ENCODE measurements at places on chromosomes 6 and 20.

- no peaks in the 10 kb centered on the region for H3K27me3 ChIP-seq
- H3K4me3 ChIP-seq = no peak overlapping the region
- H3K4me1 ChIP-seq = no peaks in the 10 kb centered on the region
These were observed 107.4 kb downstream of the PXDC1 start for GRCh38 chr6:3643921-3644738.

GRCh38 chr6:39303425-39304153, 10.6 kb downstream of the KCNK17 start:
- peaks cover 17% of the 10 kb centered on the region for H3K27me3 ChIP-seq
- H3K36me3 ChIP-seq = no peaks in the 10 kb centered on the region
- H3K27ac ChIP-seq = no peak overlapping the region

DNA sequence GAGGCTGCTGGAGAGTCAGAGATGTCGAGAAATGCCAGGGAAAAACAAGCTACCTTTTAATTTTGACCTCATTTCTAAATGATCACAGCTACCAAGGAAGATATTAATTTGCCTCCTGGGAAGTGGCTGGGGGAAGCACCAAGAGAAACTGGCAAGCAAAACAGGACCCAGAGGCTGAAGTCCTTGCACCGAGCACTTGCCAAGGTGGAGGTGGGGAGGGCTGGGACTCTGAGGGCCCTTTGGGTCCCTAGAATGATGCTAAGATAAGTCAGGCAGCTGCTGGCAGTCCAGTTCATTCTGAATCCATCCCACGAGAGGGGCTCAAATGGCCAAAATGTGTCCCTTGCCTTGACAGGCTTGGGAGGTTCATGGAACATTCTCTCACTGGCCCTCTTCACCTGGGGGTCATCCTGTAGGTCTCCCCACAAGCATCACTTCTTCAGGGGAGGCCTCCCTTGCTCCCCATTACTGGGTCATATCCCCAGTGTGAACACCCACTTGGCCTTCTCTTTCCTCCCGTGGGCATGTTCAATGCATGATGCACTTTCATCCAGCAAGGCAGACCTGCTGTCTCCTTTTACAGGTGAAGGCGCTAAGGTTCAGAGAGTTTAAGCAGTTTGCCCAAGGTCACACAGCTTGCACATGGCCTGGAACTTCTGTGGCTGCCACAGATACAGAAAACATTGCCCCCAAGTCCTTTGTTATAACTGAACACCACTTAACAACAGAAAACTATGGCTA, 39.1 kb upstream of the BLCAP start:
- no peak overlapping the region for H3K4me3 ChIP-seq
- peaks cover 7% of the 10 kb centered on the region for H3K4me1 ChIP-seq
- no peak for DNase-seq
- peaks cover 33% of the 10 kb centered on the region for H3K27me3 ChIP-seq
- H3K27ac ChIP-seq = no peak overlapping the region
- no peaks in the 10 kb centered on the region for H3K36me3 ChIP-seq

DNA sequence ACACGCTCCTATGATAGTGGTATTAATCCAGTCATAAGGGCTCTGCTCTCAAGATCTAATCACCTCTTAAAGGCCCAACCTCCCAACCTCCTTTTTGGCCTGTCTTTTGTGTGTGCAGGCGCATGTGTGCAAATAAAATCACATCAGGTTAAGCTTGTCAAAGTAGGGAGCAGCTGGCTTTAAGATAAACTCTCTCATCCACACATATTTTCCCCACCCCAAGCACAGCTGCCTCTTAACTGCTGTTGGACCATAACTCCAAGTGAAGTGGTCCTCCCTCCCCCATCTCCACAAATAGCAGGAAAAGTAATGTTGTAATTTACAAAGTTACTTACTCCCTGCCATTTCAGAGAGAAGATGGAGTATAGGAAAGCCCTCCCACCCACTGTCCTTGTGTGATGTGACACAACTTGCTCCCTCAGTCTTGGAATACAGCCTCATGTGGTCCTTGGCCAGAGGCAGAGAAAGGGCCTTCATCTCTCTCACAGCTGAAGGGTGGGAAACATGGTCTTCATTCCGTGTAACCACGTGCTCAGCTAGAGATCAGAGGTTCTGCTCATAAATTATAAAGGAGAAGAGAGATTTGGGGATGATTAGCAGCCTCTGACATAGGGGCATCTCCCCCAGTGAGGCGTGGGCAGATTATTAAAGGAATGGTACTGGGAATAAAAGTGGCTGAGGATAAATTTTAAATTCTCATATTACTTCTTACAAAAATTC, 74.8 kb upstream of the TPD52L1 start:
- no peak overlapping the region for H3K4me3 ChIP-seq
- H3K27ac ChIP-seq = no peak overlapping the region
- H3K36me3 ChIP-seq = no peaks in the 10 kb centered on the region
- DNase-seq = no peak
- no peaks in the 10 kb centered on the region for H3K27me3 ChIP-seq

DNA sequence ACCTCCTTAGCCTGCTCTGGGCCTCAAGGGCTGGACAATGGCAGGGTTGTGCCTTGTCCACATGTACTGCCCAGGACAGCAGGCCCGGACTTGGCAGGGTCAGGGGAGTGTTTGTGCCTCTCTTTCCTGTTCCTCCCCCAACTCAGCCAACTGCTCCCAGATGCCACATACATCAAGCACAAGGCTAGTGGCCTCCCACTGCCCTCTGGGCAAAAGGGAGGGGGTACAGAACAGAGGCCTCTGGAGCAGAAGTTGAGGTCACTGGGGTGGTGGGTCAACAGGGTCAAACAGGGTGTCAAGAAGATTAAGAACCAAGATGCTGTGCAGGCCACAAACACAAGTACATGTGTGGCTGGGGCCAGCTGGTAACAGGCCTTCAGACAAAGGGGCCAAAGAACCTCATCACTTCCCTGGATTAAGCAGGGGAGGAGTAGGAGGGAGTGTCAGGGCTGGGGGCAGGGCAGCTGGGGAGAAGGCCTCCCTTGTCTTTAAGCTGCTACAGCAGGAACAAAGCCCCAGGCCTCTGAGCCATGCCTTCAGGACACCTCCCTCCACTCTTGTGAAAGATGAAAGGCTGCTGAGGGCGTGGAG, 36.0 kb downstream of the KCNK5 start:
- H3K4me3 ChIP-seq = no peak overlapping the region
- no peaks in the 10 kb centered on the region for H3K36me3 ChIP-seq
- DNase-seq = no peak
- H3K4me1 ChIP-seq = peaks cover 5% of the 10 kb centered on the region

GRCh38 chr6:64428186-64428585, 792.6 kb downstream of the PHF3 start:
- H3K4me3 ChIP-seq = no peak overlapping the region
- no peaks in the 10 kb centered on the region for H3K36me3 ChIP-seq
- no peaks in the 10 kb centered on the region for H3K4me1 ChIP-seq
- H3K27me3 ChIP-seq = no peaks in the 10 kb centered on the region

Data from PC-3 (cell line).